ENCODE measurements at places on chromosomes 4 and X.

- no peak for DNase-seq
Observed at GRCh38 chrX:78950009-78950835, 5.0 kb downstream of the P2RY10 start.

- no peak for DNase-seq
Observed at GRCh38 chr4:5995901-5996623, 22.2 kb downstream of the C4orf50 start.

- DNase-seq = peak; percentile 34
Observed at GRCh38 chrX:66030505-66031317, 9.2 kb downstream of the VSIG4 start.

DNA sequence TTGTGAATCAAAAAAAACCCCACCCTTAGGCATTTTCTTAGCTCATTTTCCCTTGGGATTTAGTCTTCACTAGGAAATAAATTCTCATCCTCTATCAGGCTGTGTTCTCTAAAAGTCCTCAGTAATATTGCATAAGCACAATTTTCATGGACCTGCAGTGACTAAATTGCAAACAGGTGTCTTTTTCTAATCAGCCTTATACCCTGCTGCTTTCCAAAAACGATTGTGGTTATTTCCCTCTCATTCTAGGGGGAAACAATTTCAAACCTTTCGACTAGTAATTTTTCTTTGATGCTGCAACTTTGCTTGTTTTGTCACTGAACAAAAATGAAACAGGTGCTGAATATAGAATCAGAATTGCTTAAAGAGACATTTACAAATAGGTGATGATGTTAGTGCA is 549.9 kb downstream of the PDHA2 start:
- DNase-seq = no peak

- no peak for DNase-seq
Observed at GRCh38 chrX:86930419-86930818, 587.2 kb upstream of the KLHL4 start.

Measured in stimulated activated naive CD4-positive, alpha-beta T cell (primary cell).